ENCODE measurements at places on chromosomes 7 and 10.

GRCh38 chr10:8137272-8137681 lies 82.8 kb downstream of the GATA3 start:
- no peak for DNase-seq

- no peak for DNase-seq
These were observed 146.3 kb downstream of the MALRD1 start for GRCh38 chr10:19194866-19195265.

- DNase-seq = no peak
These were observed 278.6 kb upstream of the HABP2 start for GRCh38 chr10:113274176-113274829.

- DNase-seq = no peak
These were observed 97.3 kb downstream of the PDGFA start for GRCh38 chr7:422191-422885.

DNA sequence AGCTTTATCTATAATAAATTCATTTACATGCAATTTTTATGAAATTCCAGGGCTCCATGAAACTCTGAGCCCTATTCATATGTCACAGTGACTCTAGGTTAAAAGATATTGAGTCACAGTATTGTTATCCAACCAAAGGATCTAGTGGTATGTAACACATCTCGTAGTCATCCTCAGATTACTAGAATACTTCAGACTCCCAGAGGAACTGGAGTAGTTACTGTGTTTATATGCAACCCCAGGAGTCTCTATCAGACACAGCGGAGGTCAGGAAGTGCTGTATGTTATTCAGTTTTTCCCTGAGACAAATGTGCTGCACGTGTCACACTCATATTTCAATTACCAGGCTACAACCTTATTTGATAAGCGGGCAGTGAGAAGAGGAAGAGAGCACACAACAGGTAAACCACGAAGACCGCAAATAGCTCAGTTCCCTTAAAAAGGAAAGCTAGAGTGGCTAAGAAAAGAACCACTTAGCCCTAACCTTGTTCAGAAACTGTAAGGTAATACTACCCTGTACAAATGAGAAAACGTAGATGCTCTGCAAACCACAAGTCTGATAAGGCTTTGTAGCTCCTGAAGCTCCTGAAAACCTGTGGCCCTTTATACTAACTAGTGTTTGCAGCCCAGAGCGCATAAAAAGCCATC lies 114.0 kb upstream of the CNTNAP2 start:
- no peak for DNase-seq

- DNase-seq = no peak
These were observed 158.8 kb downstream of the DOCK4 start for GRCh38 chr7:112047421-112047820.

DNA sequence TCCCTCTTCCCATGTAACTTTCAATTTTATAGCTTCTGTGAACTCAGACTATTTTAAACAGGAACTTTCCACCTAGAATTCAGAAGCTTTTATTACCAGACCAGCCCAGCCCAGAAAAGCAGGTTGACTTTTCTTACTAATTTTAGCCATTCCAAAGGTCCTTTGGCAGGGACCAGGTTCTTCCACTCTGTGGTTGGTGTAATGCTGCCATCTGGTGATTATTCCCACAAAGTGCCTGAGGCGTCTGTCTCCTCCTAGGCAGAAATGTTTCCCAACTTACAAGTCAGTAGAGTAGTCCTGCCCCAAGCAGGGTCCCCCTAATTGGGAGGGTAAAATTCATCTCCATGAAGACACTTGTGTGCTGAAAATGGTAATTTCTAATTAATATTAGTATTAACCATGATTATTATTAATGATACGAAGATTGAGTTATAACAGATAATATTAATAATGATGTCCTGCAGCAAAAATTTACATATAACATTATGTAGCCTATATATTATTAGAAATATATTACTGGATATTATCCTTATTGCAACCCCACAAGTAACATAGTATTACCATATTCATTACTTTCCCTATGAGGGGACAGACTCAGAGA lies 53.0 kb upstream of the PPP1R17 start:
- no peak for DNase-seq
